ENCODE measurements at places on chromosomes 16 and 17. TPM values are rescaled to one million over a fixed set of nuclear protein-coding genes. Genes with fewer than 3 reads are reported as not detected.

Gene ATP2C2
- not detected for total RNA-seq

Gene VPS25
- total RNA-seq: 61.4 TPM

Gene OTOP2
- total RNA-seq: not detected

Gene ASPHD1
- 1.2 TPM for total RNA-seq

Gene DRC3
- total RNA-seq: 0.97 TPM

Gene ATP1B2
- not detected for total RNA-seq

Gene CCL23
- not detected for total RNA-seq

Gene ALDH3A1
- 0.61 TPM for total RNA-seq

Gene NUP93
- total RNA-seq: 87.1 TPM

Gene SLFN12
- 86.5 TPM for total RNA-seq

Gene FAM83G
- 7.1 TPM for total RNA-seq

Gene RAB40C
- total RNA-seq: 8.4 TPM

Gene CCDC154
- under 0.01 TPM for total RNA-seq

Data from epithelial cell of umbilical artery (primary cell).